ENCODE measurements at places on chromosomes 3 and 15. TPM values are rescaled to one million over a fixed set of nuclear protein-coding genes. Genes with fewer than 3 reads are reported as not detected.

DNA sequence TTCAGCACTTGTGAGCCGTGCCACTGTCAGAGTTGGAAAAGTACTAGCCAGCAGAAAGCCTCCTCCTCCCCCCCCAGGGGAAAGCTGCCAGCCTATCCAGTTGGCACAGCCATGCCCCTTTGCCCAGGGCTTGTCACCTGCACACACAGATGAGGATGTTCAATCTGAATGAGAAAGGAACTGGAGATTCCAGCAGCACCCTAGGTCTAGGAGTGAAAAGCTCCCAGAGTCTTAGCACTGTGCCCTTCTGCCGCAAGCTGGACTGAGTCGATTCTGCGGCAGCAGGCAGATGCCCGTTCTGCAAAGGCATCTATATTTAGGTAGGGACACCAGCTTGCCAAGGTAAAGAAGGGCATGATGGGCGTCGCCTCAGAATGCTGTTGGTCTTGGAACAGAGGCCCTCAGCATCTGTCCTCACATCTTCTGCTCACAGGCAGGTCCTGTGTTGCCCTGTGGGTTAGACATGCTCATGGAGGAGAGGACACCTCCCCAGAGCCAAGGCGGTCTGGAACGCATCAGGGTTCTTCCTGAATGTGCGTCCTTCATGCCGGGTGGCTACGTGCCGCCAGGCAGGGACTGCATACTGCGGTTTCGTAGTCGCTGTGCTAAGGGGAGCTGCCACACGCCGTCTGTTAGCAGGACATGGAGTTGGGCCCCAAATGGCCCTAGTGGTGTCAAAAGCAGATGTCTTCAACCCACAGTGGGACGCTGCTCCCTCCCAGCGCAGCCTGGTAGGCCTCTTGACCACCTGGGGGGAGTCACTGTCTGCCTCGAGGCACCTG lies 109.5 kb downstream of the VGLL4 start:
- H3K4me3 ChIP-seq: no peak overlapping the region
- H3K4me1 ChIP-seq: no peaks in the 10 kb centered on the region
- DNase-seq: no peak
- H3K27me3 ChIP-seq: no peaks in the 10 kb centered on the region

DNA sequence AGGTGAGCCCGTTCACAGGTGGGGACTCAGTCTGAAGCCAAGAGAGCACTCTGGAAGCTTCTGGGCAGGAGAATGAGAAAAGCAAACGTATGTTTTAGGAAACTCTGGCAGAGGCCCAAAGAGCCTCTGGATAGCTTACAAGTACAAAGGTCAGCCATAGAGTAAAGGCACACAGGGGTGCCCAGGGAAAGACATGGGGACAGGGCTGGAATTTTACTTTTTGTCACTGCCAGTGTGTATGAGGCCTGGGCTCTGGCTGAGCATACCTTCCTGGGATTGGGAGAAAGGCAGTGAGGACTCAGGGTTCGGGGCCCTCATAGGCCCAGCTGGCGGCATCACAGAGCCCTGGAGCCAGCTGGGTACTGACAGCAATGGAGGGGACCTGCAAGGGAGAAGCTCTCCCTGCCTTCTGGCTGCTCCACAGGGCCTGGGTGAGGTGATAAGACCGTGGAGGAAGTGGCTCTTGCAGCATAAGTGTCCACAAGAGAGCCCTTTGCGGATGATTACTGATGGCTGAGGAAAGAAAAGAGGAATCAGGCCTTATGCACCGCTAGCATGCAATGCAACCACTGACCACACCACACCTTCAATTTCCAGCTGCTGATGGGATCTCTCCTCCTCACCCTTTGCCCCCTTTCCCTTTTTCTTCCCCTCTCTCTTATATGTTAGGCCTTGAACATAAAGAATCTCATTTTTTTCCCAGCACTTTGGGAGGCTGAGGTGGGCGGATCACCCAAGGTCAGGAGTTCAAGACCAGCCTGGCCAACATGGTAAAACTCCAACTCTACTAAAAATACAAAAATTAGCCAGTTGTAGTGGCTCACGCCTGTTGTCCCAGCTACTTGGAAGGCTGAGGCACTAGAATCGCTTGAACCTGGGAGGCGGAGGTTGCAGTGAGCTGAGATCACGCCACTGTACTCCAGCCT lies 25.1 kb upstream of the BCL2L10 start:
- no peaks in the 10 kb centered on the region for H3K36me3 ChIP-seq
- no peak overlapping the region for H3K27ac ChIP-seq
- no peaks in the 10 kb centered on the region for H3K4me1 ChIP-seq
- no peaks in the 10 kb centered on the region for H3K27me3 ChIP-seq

The CKMT1B gene
- polyA plus RNA-seq: 2.6 TPM

- no peaks in the 10 kb centered on the region for H3K27me3 ChIP-seq
- H3K36me3 ChIP-seq: no peaks in the 10 kb centered on the region
- H3K4me1 ChIP-seq: peaks cover 5% of the 10 kb centered on the region
- no peak overlapping the region for H3K4me3 ChIP-seq
Observed at GRCh38 chr15:75641179-75641503, 1.1 kb upstream of the IMP3 start.

DNA sequence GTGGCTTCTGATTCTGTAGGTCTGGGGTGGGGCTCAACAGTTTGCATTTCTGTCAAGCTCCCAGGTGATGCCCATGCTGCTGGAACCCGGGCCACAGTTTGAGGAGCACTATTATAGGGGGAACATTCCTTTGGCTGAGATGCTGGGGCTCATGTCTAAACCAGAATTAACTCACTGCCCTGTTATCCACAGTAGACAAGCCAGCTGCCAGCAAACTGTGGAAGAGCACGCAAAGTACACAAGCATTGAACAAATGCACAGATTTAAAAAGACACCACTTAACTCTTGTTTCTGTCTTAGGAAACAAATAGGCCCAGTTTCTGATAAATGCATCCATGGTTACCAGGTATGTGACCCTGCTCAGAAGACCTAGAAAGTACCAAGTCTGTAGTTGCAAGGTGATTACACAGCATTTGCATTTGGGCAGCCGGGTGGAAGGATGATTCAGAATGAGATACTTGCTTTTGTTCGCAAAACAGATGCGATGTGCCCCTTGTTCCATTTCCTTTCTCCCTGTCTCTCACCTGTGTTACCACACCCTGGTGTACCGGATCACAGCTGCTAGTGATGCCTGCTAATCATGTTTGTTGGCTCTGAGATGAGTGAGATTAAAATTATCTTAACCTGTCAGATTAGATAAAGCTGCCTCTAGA lies 12.4 kb downstream of the GYG1 start:
- no peak overlapping the region for H3K4me3 ChIP-seq
- peaks cover 23% of the 10 kb centered on the region for H3K4me1 ChIP-seq
- no peak overlapping the region for H3K27ac ChIP-seq
- DNase-seq: no peak
- H3K27me3 ChIP-seq: no peaks in the 10 kb centered on the region

GRCh38 chr15:38088971-38089370 lies 154.5 kb downstream of the TMCO5A start:
- no peak for DNase-seq
- no peaks in the 10 kb centered on the region for H3K27me3 ChIP-seq
- H3K4me1 ChIP-seq: peaks cover 10% of the 10 kb centered on the region
- H3K27ac ChIP-seq: no peak overlapping the region

The DZIP1L gene
- polyA plus RNA-seq: 6.7 TPM

The ZSCAN2 gene
- 3.7 TPM for polyA plus RNA-seq

DNA sequence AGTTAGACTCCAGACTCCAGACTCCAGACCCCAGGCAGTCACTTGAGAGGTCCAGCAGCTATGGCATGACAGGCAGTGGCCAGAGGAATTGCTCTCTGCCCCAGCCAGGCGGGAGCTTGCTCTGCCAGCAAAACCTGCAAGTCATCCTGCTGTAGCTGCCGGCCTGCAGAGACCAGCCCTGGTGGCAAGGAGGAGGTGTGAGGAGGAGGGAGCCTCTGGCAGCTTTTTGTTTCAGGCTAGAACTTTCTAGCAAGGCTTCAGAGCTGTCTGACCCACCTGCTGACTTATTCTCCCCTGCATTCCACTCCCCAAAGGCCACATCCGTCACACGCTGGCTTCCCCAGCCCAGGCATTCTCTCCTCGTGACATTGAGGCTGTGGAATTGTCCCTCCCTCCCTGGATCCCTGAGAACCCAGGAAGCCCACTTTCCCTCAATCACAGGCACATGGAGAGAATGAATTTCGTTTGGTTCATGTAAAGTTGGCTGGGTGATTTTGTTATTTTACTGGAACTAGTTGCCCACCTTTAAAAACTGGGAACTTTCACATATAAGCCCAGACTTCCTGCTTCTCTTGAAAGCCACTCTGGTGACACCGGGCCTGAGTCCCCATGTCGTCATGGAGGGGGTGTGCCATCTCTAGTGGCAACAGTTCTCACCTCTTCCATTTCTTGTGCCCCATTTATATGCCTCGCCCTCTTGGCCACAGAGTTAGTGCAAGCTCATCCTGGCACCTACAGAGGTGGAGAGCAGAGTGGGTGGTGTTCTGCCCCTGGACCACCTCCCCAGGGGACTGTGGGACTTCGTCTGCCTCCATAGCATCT lies 82.7 kb downstream of the ABHD5 start:
- H3K27me3 ChIP-seq: no peaks in the 10 kb centered on the region
- H3K36me3 ChIP-seq: no peaks in the 10 kb centered on the region
- H3K4me3 ChIP-seq: no peak overlapping the region
- no peak overlapping the region for H3K27ac ChIP-seq
- DNase-seq: no peak

DNA sequence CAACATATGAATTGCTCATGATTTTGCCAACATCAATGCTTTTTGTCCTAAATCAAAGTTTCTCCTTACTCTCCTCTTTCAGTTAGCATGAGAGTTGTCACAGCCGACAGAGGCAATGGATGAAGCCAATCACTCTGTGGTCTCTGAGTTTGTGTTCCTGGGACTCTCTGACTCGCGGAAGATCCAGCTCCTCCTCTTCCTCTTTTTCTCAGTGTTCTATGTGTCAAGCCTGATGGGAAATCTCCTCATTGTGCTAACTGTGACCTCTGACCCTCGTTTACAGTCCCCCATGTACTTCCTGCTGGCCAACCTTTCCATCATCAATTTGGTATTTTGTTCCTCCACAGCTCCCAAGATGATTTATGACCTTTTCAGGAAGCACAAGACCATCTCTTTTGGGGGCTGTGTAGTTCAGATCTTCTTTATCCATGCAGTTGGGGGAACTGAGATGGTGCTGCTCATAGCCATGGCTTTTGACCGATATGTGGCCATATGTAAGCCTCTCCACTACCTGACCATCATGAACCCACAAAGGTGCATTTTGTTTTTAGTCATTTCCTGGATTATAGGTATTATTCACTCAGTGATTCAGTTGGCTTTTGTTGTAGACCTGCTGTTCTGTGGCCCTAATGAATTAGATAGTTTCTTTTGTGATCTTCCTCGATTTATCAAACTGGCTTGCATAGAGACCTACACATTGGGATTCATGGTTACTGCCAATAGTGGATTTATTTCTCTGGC lies 2.5 kb downstream of the OR4F6 start:
- H3K27me3 ChIP-seq: no peaks in the 10 kb centered on the region
- H3K4me1 ChIP-seq: no peaks in the 10 kb centered on the region
- no peak overlapping the region for H3K27ac ChIP-seq
- no peak overlapping the region for H3K4me3 ChIP-seq
- H3K36me3 ChIP-seq: no peaks in the 10 kb centered on the region

The ATP13A5 gene
- polyA plus RNA-seq: 1.2 TPM

The PLSCR4 gene
- polyA plus RNA-seq: 18.3 TPM
